ENCODE measurements at places on chromosomes 2 and 18.

DNA sequence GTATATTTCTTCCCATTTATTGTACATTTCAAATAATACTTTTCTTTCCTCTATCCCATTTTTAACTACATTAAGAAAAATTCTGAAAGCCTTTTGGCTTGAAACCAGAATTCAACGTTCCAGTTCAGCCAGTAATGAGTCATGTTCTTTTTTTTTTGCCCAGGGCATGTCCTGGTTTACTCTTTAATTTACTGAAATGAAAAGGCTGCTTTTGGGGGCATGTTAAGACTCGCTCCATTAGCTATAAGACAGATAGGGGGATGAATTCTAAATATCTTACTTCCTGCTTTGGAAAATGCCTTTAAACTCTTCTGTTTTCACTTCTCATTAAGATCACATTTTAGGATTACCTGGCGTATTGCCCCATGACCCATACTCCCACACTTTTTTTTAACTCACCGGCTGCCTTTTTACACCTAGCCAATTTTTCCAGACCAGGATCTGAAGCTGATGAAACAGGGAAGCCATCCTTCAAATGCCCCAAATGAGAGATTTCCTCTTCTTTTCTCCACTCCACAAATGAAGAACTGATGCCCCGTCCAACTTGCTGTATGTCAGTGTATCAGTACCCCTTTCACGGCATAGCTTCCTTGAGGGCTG, 585 bp downstream of the ABCA12 start:
- DNase-seq = no peak

DNA sequence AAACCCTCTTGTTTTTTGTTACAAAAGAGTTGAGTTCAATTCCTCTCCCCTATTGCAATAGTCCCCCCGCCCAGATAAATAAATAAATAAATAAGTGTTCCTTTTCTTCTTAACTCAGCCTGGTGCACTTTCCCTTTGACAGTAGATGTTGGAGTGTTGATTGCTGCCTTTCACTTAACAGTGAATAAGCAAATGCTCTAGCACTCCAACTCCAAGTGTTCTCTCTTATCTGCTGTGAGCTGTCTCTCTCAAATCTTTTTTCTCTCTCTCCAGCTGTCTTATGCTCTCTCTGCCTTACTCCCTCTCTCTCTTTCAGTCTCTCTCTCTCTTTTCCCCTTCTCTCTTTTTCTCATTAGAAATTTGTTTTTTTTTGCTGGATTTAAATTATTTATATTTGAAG, 216.7 kb downstream of the TMX3 start:
- no peak for DNase-seq

DNA sequence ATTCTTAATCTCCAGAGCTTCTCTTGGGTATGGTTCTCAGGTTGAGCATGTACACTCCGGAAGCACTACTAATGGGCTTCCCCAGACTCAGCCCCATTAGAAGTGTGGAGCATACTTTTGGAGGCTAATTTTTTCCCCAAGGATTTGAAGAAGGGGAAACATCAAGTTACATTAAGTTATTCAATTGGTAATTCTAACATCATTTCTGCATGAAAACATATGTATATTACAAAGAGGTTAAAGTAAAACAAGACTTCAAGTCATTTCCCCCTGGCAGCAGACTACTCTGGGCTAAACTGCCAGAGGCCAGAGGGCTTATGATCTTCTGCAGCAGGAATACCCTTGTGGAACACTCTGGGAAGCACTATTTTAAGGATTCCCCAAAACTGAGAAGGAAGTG, 227.7 kb upstream of the STK17B start:
- DNase-seq = no peak

- DNase-seq = no peak
These were observed 36.4 kb downstream of the ADAM17 start for GRCh38 chr2:9519250-9519649.

- no peak for DNase-seq
These were observed 132.6 kb upstream of the ZNF236 start for GRCh38 chr18:76689646-76690264.

GRCh38 chr2:149005471-149006077, 32.9 kb upstream of the LYPD6B start:
- no peak for DNase-seq

- DNase-seq = no peak
These were observed 59.5 kb downstream of the MFSD6 start for GRCh38 chr2:190467575-190468083.

GRCh38 chr2:42905341-42906110, 113.1 kb upstream of the HAAO start:
- DNase-seq = no peak

DNA sequence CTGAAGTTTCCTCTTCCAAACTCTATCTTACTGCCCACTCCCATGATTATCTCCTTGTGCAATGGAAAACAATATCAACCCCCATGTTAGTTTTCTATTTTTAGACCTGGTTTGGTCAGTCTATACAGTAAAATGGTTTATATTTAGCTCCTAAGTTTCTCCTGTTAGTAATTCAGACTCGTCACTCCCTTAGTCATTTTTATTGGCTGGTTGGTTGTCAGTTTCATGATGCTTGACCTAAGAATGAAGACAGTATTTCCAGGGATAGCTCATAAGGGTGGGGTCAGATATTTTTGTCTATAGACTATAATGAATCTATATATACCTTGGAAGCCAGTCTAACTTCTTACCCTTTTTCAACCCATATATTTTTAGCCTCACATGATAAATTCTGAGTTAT, 61.4 kb upstream of the NEUROD1 start:
- no peak for DNase-seq

DNA sequence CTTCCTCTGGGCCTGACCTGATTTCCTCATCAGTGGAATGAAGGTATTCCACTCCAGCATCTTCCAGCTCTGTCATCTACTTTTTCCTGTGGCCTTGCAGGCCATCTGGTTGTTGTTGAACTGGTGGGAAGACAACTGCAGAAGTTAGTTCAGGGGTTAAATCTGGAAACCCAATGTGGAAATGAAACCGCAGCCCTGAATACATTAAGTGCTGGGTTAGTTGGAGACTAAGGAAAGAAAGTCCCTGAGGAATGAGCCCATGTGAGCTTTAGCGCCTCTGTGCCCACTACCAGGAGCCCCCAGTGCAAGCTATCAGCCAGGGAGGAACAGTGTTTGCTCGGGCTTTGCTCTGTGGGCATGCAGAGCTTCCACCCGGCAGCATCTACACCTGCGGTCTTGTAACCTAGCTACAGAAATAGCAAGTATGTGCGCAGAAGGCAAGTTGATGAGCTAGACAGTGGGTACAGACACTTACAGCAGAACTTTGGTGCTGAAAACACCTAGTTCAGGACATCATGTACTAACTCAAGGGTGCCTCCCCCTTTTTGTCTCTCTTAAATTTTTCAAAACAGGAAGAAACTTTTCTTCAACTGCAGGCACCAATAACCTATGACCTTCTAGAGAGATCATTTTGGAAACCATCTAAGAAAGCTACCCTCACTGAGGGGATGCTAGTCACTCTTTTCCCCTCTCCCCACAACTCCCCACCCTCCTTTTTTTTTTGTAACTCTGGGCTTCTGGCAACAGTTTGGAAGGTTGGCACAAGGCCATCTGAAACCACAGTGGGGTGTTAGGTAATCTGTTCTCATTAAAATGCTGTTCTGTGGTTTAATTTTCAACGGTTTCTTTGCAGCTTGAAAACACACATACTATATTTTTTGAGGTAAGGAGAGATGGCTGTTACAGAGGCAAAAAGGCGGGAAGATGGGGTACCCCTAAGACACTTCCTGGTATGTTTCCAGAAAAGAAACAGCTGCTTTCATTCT, 18.3 kb upstream of the CXCR4 start:
- DNase-seq = peak; percentile 23

DNA sequence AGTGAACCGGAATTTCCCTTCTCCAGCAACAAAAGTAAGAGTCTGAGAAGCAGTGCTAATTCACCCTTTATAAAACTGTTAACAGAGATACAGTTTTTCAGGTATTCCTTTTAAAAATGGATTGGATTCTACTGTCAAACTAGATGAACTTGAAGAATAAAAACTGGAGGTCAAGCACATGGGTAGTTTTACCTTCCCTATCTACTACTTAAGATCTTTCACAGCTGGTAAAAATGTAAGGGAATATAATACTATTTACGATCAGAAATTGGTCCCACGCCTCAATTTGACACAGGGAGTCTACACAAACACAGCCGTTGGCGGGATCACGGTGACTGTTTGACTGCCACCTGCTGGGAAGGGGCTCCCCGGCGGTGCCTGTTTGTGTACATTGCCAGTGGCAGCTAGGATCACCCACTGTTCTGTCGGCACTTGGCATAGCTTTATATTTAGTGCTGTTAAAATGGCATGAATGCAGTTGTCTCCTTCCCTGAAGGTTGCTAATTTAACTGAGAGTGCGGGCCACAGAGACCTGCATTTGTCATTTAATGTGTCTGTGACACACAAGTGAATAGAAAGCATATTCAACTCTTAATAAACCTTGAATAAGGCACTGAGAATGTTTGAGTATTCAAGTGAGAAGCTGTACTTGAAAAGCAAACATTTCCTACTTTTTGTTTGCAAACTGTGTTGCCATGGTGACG, 59.5 kb downstream of the ABCG8 start:
- no peak for DNase-seq

DNA sequence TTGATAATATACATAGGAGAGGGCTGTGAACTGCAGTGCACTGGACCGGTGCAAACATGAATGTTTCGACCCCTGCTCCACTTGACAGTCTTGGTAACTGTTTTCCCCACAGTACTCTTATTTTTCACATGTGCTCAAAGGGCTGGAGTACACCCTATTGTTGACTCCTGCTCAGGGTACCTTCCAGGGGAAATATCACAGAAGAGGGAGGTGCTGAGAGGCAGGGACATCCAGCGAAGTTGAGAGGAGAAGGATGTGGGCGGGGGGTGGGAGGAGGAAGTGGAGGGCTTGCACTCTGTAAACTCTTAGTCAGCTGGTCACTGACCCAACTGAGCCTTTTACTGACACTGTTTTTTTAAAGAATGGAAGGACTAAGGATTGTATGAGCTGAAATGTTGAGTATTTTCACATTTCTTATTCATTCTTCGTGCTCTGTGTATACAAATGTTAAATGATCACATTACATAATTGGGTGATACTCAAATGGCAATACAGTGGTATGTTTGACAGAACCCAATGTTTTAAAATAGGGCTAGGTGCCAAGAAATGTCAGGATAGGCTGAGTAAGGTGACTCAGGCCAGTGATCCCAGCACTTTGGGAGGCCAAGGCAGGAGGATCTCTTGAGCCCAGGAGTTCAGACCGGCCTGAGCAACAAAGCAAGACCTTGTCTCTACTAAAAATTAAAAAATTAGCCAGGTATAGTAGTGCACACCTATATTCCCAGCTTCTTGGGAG, 10.0 kb downstream of the INPP4A start:
- DNase-seq = no peak

GRCh38 chr2:207939342-207940108, 85.8 kb downstream of the PLEKHM3 start:
- no peak for DNase-seq

GRCh38 chr2:2464094-2464493, 133.0 kb upstream of the MYT1L start:
- DNase-seq = no peak

GRCh38 chr2:86038291-86039081, 67.2 kb downstream of the POLR1A start:
- peak; percentile 38 for DNase-seq

DNA sequence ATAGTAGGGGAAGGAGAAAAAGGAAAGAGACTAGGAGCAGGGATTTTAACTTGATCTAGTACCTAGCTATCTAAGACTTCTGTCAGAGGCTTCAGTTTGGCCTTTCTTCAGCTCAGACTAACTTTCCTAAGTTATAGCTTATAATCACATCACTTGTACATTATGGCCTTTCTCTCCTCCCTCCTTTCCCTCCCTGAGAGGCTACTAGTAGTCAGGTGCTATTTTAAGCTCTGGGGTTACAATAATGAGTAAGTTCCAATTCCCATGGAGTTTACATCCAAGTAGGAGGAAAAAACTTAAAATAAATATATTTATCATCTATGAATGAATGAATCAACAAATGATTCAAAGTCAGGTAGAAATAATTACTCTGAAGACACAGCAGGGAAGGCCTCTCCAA, 90.8 kb upstream of the CDKL4 start:
- no peak for DNase-seq

- DNase-seq = no peak
These were observed 153.4 kb upstream of the MYCN start for GRCh38 chr2:15786901-15787300.

DNA sequence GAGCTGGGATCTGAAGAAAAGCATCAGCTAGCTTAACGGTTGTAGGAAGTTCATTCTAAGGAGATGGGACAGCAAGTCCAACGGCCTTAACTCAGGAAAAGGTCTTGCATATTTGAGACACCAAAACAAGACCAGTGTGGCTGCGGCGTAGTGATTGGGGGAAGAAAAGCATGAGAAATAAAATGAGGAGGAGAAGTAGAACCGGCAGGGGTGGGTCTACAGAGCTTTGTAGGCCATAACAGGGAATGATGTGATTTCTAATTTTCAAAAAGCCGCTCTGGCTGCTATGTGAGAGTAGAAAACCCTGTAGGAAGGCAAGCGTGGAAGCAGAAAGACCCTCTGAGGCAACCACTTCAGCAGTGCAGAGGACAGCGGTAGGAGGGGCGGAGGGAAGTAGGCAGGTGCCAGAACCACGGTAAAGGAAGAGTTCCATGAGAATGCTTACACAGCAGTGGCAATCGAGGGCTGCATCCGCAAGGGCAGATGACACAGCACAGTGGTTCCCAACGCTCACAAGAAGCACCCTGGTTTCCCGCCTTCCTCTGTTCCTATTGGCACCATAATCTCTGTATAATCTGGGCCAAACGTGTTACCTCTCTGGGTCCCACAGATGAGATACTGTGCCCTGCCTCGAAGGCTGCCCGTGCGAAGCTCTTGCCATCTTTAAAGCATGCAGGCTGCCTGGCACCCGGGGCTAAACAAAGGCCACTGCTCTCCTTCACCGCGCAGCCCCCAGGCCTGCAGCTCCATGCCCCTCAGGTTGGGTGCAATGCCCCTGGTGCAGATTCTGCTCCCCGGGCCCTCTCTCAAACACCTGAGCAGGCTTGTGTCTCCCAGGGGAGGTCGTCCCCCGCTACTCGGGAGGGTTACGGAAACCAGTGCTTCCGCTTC, 795 bp downstream of the ANKRD39 start:
- DNase-seq = no peak

GRCh38 chr2:102425441-102426132, 2.6 kb downstream of the IL18RAP start:
- no peak for DNase-seq

- no peak for DNase-seq
These were observed 15.6 kb downstream of the PHLPP1 start for GRCh38 chr18:62730941-62731340.

DNA sequence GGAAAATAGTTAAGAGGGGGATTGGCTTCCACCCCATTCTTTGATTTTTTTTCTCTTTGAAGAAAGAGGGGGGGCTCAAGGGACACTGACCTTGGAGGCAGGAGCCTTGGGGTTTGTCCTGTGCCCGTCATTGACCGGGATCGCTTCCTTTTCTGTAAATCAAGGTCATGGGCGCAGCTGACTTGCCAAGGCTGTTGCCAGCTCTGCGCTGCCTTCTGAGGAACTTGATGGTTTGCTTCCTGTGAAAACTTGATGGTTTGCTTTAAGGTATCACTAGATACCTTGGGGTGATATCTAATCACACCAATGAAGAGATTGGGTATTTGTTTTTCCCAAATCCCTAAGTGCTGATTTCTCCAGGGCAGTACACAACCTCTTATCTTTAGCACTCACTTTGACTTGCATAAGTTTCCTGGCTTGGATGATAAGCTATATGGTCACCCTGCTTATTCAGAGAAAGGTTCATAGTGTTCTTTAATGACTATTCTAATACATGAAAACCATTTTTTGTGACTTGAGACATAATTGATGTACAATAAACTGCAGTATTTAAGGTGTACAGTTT, 56.0 kb downstream of the DGKD start:
- no peak for DNase-seq
